ENCODE measurements at places on chromosomes 13 and 19.

DNA sequence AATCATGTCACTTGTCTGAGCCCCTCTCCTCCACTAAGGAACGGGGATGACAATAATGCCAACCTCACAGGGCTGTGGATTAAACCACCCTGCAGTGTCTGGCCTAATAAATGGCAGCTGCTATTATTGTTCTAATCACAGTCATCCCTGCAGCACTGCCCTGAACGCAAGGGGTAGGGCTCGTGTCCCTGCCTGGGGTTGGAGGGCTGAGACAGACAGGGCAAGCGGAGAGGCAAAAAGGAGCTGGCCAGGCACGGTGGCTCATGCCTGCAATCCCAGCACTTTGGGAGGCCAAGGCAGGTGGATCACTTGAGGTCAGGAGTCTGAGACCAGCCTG, 10.2 kb upstream of the KPTN start:
- no peak for DNase-seq

DNA sequence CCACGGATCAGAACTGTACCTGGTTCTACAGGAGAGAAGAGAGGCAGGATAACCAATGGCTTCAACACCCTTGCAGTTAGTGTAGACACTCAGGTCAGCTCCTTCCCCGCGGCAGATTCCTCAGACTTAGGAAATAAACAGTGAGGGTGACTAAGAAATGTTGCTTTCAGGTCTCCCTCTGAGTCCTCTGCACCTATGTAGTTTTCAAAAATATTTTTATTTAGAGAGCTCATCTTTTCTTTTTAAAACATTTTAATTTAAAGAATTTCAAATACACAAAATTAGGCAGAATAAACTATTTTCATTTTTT, 195.2 kb downstream of the KLF12 start:
- DNase-seq = no peak

DNA sequence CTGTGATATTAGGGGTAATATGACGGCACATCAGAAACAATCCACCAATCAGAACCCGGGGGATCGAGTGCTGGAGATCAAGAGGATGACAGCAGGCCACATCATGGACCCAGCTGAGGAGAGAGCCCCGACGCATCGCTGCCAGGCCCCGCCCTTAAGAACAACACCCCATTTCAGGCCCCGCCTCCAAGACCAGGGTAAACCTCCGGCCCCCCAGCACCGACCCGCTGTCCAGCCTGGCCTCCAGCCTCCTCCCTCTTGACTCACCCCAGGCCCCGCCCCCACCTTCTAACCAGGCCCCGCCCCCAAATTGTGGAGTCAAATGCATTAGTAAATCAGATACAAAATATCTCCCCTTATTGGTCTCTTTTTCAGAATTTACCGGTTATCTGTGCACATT, 4.7 kb upstream of the ZNF611 start:
- DNase-seq = no peak

DNA sequence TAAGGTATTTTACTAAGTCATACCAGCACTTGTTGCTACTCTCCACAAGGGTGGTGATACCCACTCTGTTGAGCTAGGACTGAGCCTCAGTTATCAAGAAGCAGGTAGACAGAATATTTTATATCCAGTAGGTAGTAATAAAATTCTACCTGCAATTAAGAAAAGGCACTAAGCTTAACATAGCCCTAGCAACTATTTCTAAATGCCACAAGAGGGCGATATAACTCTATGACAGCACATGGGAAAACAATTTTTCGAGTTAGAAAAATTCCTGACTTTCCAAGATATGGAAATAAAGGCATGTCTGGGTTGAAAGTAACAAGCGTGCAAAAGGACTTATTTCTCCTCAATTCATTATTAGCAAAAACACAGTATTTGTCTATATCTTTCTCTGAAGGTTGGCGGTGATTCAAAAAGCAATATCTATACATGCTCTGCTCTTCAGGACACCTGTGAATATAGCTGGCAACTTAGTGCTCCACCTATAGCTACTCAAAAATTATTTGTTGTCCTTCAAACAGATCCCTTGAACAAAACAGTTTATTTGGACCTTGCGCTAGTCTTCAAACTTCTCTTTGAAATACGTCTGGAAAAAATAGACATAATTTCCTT, 14.7 kb downstream of the CCDC169 start:
- DNase-seq = no peak

- DNase-seq = no peak
Measured at GRCh38 chr13:111945086-111945485, 121.9 kb upstream of the SOX1 start.

- DNase-seq = no peak
Measured at GRCh38 chr13:21797736-21798135, 126.9 kb downstream of the FGF9 start.

DNA sequence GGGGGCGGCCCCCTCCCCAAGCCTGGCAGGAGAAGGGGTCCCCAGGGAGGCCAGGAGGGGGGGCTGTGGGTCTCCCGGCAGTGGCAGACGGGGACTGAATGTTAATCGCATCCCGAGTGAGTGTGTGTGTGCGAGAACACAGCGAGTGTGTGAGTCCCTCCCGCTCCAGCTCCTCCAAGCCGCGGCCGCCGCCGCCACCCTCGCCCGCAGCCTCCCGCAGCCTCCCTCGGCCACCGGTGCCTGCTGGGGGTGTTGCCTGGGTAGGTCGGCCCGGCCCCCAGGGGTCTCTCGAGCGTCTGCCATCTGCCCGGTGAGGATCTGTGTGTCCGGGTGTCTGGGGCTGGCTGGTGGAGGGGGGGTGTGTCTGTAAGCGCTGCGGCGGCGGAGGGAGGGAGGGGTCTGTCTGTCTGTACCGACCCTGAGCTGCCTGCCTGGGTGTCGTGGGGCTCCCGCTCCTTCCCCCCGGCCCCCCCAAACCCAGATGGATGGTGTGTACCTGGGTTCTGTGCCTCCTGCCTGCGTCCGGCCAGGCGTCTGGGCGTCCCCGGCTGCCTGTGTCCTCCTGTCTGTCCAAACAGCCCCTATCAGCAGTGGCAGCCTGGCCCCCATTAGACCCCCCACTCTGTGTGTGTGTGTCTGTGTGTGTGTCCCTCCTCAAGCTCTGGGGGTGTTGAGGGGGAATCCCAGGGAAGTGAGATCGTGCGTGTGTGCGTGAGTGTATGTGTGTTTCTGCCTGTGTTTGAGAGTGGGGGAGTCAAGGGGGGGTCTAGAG, at the start of gene GRIN2D:
Gene GRIN2D, plus strand, starts transcription at position 110 of the 772 bp plus-strand sequence. CDS start 4,725 bp downstream, outside the sequence.
- DNase-seq = no peak

GRCh38 chr19:32573492-32573794, 7.5 kb upstream of the PDCD5 start:
- no peak for DNase-seq

Measured in AG09319 (cell line).